ENCODE measurements at places on chromosomes 2 and 18.

DNA sequence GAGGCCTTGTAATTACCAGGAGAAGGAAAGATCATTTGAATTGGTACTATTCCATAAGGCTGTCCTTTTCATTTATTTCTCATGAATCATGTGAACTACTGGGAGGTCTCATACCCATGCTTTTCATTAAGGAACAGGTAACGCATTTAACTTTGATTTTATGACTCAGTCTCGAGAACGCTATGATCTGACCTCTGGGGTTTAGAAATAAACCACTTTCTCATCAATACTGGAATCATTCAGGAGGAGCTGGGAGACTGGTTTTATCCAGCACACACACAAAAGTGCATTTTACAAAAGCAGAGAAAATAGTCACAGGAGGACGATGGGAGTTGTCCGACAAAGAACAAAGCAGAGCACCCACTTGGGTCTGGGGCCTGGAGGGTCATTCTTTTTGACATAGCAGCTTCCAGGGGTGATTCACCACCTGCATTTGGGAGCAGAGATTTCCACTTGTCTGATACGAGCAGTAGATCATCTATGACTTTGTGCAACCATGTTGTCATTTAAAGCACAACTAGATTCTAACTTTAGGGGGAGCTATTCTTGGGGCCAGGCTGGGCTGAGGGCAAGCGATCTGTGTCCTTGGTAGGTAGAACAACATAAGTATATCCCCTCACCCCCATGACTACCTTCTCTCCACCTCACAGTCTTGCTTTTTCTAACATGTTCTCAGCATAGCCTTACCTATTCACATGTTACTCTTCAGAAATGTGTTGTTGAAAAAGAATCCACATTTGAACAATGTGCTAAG is 95.9 kb upstream of the SCG2 start:
- DNase-seq, result no peak

DNA sequence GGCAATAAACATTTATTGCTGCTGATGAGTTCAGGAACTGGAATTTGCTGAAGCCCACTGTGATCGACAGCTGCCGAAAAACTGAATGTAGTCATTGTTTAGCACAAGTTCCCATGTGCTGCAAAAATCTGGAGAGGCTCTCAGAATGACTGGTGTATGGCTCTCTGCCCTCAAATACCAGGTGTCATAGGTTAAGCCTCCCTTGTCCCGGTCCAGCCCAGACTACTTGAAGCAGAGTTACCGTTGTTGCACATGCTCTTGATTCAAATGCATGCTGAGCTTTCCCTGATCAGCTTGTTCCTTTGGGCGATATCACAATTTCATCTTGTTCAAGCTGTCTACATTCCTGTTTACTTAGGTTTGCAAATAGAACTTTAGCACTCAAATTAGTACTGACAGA is 625.2 kb downstream of the CPS1 start:
- no peak for DNase-seq

- DNase-seq, result no peak
Observed at GRCh38 chr18:66708646-66709045, 104.8 kb upstream of the CDH19 start.

- DNase-seq, result no peak
Observed at GRCh38 chr18:49319590-49319989, 140.9 kb downstream of the DYM start.

DNA sequence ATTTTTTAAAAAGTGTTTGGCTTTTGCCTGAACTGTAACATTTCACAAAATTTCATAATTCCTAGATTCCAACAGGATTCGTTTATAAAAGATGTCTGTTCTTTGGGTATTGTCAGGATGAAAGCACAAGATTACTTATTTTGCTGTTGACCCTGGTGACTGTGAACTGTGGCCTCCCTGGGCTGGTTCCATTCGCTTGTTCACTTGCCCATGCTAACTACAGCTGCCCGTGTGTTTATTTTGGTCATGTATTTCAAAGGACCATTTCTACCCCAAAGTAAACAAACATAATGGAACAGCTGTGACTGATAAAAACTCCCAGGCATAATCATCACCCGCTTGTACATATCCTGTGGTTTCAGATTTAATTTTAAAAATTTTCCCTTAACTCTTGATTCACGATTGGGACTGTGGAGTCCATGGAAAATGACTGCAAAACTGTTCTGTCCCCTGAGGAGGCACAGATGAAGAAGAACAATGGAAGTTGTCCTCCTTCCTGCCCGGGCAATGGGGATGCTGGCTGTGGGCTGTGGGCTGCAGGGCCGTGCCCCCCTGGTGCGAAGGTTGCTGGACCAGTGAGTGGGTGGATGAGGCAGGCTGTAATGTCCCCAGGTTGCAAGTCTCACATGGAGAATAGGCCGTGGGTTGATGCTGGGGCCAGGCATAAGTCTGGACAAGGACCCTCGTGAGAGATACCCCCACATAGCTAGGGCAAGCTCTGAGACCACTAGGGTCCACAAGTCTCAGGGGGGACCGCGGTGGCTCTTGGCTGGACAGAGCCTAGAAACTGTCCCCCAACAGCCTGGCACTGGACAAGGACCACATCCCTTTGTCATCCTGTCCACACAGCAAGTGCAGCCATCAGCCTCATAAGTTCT is 28.9 kb upstream of the HDAC4 start:
- DNase-seq, result no peak

DNA sequence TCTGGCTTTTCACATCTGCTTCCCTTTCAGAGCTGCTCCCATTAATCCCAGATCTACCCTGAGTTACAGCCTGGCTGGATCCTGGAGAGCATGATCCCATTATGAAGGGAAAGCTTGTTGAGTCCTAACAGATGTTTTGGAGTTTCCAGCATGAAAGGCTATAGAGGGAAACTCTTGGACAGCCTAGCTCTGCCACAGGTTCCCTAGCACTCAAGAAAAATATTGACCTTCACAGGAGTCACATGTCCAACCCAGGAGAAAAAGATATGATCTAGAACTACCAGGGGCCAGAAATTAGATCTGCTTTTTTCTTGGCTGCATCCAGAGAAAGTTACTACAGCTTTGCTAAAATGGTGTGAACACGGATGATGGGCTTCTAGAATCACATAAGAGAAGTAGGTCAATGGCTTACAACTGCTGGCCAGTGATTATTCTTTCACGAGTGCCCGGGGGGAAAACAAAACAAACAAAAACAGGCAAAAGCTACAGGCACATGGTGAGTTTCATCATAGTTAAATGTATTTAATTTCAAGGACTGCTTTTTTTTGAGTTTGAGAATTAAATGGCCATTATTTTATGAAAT is 15.9 kb downstream of the CCDC93 start:
- DNase-seq, result no peak

All from stimulated activated CD4-positive, alpha-beta T cell treated with anti-CD3 and anti-CD28 coated beads, Interleukin-12 subunit alpha, Interleukin-12 subunit beta, amount 100 ng/mL, for 4 hours (primary cell).